ENCODE measurements at places on chromosomes 12 and 14.
A peak's percentile ranks its signal among the peaks of the same experiment; 100 is the strongest.

DNA sequence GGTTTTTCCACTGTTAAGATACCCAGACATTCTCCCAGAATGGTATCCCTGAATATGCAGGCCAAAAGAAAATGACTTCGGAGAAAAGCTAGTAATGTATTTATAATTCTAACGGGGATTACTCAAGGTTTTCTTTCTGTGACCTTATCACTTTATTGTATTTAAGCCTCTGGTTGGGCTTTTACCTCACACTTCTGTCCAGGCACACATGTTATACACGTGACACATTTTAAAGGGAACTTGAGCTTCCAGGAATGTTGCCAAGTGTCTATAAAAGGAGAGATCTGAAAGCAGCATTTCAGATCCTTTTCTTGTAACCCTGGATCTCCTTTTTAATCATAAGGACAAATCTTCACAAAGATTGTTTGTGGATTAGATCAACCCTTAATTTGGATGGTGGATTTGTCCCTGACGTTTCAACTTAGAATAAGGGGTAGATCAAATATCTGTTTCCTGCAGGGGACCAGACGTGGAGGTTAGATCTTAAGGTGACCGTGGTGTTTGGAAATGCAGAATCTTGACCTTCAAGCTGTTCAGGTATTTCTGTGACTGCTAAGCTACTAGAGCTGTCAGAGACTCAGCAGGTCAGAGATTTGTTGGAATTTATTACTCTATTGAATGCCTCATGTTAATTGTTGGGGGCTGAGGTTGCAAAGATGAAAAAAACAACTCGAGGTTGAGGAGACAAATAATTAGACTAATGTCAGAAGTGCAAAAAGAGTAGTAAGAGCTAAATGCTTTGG, 1.5 kb downstream of the CIPC start:
- DNase-seq = peak; percentile 66

GRCh38 chr12:27437839-27438238, 8.7 kb upstream of the SMCO2 start:
- DNase-seq = no peak

DNA sequence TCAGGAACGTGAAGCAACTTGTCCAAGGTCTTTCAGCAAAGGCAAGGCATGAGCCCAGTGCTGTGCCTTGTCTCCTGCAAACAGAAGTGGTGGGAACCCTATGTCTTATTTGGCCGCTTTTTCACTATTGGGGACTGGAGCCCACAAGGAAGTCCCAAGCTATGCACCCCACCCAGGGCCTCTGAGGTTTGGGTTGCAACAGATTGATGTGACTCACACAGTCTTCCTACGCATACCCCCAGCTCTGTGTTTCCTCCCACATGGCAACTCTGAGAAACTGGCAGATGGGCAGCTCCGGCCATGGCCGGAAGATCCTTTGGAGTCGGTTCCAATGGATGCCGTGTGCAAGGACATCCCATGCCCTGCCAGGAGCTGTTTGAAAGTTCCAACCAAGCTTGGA, 28.3 kb upstream of the CMKLR1 start:
- DNase-seq = no peak

DNA sequence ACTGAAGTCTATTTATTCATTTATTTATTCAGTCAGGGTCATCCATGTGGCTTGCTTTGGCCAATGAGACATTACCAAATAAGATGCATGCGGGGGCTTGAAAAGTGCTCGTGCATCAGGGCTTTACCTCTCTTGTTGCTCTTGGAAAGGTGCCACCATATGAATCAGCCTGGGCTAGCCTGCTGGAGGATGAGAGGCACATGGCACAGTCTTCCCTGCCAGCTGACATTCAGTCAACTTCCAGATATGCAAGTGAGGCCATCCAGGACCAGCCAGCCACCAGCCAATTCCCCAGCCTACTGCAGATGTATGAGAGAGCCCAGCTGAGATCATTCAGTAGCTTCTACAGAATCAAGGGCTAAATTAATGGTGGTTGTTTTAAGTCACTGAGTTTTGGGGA, 105.2 kb upstream of the RPH3A start:
- DNase-seq = peak; percentile 90

DNA sequence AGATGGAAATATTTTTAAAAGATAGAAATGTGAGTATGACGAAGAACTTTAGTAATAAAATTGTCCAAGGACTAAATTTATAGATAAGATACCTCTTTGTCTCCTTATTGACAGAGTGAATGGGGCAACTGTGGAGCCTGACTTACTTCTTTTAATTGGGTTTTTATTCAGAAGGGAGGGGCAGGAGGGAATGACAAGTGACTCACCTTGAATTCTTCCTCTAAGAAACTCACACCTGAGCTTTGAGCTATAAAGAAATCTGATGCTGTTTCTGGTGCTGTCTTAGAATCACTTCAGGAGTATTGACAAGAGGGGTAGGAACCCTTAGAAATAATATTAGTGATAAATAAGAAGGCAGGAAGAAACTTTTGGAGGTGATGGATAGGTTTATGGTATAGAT, 951 bp downstream of the NR1H4 start:
- no peak for DNase-seq

DNA sequence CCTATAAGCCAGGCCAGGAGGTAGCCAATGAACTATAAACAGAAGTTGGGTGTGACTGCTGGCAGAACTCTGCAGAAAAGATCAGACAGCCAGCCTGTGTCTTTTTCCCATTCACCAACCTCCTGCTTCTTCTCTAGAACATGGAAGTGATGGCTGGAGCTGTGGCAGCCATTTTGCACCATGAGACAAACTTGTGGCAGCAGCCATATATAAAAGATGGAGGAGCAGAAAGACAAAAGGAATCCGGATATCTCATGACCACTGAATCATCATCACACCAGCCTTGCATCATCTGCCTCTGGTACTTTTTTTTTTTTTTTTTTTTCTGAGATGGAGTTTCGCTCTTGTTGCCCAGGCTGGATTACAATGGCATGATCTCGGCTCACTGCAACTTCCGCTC, 8.7 kb downstream of the BEGAIN start:
- DNase-seq = no peak

DNA sequence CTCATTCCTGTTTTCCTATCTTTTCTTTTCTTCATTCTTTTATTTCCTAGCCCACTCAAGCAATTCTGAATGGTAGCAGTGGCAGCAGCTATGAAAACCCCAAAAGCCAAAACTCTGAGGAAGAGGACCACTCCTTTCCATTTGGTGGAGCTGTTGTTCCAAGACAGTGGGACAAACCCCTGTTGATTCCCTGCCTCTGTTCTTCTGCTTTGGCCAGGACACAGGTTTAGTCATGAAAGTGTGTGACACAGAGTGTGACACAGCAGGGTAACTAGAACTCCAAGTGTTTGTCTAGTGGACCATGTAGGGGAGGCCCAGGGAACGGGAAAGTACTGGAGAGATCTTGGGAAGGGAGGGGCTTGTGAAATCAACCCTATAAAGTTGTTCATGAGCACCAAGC, 71.1 kb downstream of the PTCSC3 start:
- no peak for DNase-seq

DNA sequence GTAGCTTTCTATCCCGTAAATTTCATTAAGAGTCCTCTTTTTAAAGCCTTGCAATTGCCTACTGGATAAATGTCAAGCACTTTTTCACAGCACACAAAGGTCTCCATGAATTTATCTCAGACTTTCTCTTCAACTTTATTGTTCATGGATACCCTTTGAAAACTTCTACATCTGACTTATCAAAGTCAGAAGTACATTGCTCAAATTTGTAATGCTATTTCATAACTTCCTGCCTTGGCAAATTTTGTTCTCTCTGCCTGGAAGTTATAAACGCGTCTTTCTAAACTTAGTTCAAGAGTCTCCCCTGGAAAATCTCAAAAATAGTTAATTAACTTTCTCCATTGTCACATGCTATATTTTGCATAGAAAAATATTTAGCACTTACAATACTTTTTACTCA, 55.9 kb upstream of the RERGL start:
- DNase-seq = no peak

- peak; percentile 11 for DNase-seq
Observed at GRCh38 chr12:122204167-122205052, 901 bp downstream of the B3GNT4 start.

GRCh38 chr14:99976021-99976420, 89.2 kb upstream of the EVL start:
- no peak for DNase-seq

DNA sequence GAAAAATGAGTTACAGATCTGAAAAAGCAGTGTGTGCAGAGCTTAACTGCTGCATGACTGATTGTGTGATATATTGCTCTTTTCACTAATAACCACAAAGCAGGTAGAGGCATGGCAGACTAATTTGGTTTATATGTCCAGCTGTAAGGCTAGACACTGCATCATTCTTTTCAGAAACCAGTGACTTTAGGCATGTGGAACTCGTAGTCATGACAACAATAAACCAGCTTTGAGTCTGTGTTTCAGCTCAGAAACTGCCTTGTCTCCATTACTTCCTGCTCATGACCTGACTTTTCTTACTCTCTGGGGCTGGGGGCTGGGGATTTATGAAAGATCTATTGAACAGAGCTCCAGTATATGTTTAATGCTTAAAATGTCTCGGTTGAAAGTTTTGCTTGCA, 146.8 kb upstream of the LRIG3 start:
- peak; percentile 9 for DNase-seq

- no peak for DNase-seq
Observed at GRCh38 chr12:66239295-66239694, 50.3 kb downstream of the IRAK3 start.

GRCh38 chr14:85205875-85206274, 324.1 kb upstream of the FLRT2 start:
- no peak for DNase-seq

DNA sequence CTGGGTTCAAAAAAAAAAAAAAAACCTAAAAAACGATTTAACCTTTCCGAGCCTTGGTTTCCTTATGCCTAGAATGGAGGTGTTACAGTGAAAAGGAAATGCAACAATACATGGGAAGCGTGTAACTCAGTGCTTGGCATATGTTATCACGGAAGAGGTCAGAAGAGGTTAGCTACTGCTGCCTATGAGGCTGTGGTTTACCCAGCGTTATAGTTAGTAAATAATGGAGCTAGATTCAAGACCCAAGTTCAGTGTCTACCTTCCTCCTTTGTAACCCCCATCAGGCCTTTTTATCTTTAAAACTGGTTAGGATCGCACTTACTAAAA, 839 bp downstream of the IFT43 start:
- no peak for DNase-seq

GRCh38 chr12:24561882-24562770, 386.8 kb downstream of the BCAT1 start:
- peak; percentile 10 for DNase-seq

DNA sequence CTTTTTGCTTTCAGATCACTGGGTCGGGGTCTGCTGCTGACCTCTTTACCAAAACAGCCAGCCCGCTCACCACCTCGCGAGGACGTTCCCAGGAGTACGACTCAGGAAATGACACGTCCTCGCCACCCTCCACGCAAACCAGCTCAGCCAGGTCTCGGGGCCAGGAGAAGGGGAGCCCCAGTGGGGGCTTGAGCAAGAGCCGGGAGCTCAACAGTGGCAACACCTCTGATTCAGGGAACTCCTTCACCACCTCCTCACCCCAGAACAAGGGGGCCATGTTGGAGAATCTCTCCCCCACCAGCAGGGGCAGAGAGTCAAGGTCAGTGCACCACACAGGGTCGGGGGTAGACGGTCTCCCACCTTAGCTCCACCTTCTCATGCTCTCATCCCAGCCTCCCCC, 33.4 kb upstream of the HSPB8 start:
- DNase-seq = no peak

DNA sequence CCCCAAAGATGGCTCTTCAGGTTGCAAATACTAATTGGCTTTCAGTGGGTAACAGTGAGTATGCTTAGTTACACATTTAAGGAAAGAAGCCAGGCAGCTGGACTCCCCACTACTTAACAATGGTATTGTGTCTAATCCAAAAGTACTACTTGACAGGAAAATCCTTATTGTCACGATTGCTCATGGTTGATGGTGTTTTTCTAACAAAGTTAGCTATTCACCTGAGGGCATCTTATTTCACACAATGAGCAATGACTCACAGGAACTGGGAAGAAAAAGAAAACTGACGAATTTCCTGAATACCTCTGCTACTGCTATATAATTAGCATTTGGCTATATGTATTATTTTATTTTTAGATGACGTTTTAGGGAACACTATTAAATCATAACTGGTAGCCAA, 33.4 kb upstream of the ALG10 start:
- no peak for DNase-seq

DNA sequence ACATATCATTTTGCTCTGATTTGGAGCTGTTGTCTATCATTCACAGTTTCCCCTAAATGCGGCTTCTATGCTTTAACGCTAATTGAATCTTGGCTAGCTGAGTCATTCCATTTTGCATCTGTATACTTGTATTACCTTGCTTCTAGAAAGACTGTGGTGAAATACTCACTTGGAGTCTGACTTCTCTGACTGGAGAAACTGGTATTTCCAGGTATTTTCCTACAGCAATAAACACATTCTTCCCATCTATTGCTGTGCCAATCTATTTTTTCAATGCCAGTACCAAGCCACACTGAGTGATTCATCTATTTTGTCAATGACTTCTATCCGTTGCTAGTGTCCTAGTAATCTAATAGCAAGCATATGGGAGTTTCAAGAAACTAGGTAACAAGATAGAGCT, 76.0 kb upstream of the ST8SIA1 start:
- no peak for DNase-seq

GRCh38 chr12:65510584-65511050, 232.1 kb downstream of the MSRB3 start:
- DNase-seq = no peak

DNA sequence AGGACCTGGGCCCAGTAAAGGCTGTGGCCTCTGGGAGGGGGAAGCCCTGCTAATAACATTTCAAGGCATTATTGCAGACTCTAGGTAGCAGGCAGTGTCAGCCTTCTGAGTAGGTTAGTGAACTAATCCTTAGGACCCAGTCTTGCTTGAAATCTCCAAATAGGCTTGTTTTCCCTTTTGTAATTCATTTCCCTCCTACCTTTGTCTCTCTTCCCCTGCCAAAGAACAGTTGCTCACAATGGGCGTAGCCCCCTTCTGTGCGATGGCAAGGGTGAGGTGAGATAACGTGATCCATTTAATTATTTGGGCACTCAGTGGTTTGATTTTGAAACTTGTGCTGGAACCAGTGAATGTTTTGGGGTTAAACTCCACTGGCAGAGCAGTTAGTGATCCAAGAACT, 10.9 kb downstream of the PELI2 start:
- no peak for DNase-seq
